Activated CD4-positive, CD25-positive, alpha-beta regulatory T cell treated with anti-CD3 and anti-CD28 coated beads, Interleukin-2, amount 50 U/mL, for 16 hours (primary cell): ENCODE measurements at places on chromosomes 3 and 15.

GRCh38 chr15:101723171-101723873, 951 bp downstream of the TARS3 start:
- no peak for DNase-seq

- no peak for DNase-seq
Observed at GRCh38 chr3:4334548-4334947, 31.4 kb downstream of the SETMAR start.

DNA sequence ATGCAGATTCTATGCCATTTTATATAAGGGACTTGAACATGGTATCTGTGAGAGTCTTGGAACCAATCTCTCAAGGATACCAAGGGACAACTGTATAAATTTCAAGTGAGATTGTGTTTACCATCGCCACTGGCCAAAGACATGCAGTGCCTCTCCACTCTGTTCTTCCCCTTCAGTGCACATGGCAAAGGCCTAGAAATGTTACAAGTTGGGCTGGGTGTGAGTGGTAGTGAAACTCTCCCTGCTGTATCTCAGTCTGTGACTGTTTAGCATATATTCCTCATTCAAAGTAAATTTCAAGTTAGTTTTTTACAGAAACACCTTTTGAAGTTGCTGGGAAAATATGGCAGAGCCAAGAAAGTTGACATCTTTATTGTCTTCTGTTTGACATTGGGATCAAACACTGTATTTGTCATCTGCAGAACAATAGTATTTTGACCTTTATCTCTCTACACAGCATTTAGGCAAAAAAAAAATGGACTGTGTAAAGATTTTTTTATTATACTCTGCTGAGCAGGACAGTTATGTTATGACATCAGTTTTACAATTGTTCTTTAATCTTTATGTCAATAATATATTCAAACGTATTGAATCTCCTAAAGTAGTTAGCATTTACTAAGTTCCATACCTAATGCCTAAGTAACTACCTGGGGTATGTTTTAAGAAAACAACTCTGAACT, 101.4 kb downstream of the CCNL1 start:
- no peak for DNase-seq

- no peak for DNase-seq
Observed at GRCh38 chr15:72801590-72802325, 18.2 kb upstream of the ADPGK start.

DNA sequence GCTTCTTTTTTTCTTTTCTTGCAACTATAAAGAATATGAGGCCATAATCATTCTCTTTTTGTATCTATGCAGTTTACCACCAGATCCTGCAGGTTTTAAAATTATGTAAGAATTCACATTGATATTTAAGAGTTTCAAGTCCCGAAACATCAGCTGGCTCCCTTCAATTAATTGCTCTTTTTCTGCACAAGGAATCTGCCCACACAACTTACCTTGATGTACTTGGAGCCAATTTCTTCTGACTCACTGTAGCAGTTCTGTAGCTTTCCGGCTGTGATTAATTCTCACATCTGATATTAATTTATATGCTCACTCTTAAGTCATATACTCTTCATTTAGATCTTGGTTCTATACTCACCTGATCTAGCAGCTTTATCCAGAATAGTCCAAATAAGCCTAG, 781.8 kb downstream of the CADM2 start:
- DNase-seq, result no peak

GRCh38 chr15:101434032-101434920, 55.2 kb downstream of the PCSK6 start:
- no peak for DNase-seq

DNA sequence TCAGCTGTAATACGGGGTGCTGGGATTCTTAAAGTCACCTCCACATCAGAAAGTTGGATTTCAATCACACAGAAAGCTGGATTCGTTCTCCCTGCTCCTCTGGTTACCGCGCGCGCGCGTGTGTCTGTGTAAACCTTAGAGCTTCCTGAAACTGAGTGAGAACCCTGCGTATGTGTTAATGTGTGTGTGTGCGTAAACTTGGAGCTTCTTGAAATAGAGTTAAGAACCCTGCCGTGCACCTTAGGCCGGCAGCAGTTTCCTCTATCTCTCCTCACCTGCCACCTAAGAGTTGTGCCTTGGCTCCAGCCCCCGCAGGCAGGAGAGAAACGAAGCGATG, 531 bp downstream of the LZTFL1 start:
- DNase-seq, result no peak

- no peak for DNase-seq
Observed at GRCh38 chr15:60627298-60627943, 148.5 kb upstream of the ICE2 start.

DNA sequence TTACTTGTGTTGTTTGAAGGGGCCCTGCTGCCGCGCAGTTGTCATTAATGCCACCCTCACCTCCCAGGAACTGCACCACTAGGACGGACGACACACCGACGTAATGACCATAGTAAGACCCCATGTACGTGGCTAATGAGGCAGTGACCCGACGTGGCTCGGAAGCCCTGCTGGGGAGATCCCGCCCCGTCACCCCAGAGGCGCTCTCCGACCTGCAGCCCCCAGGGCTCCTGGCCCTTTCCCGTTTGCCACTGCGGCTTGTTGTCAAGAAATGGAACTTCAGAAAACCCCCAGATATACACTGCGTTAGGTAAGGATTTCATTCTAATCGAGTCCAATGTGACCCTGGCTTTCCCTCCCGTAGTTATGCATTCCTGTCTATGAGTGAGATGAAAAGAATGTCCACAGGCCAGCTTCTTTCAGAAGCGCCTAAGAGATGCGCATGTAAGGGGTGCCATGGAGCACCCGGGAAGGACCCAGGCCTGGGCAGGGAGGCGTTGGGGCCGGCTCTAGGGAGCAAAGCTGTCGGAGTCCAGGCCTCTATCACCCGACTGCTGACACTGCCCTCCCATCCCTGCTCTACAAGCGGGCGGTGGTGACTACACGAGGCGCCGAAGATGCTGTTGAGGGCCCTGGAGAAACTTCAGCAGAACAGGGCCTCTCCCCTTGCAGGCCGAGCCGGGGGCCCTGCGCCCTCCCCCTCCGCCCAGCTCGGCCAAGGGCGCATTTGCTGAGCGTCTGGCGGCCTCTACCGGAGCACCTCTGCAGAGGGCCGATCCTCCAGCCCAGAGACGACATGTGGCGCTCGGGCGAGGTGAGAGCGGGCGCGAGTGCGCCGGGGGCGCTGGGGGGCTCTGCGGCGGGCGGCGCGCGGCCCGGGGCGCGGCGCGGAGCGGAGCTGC, at the start of gene GABRA5:
TSS of gene GABRA5 (plus strand) at position 765 of the 902 bp plus-strand sequence. CDS start 2,187 bp downstream, outside the sequence.
- no peak for DNase-seq

DNA sequence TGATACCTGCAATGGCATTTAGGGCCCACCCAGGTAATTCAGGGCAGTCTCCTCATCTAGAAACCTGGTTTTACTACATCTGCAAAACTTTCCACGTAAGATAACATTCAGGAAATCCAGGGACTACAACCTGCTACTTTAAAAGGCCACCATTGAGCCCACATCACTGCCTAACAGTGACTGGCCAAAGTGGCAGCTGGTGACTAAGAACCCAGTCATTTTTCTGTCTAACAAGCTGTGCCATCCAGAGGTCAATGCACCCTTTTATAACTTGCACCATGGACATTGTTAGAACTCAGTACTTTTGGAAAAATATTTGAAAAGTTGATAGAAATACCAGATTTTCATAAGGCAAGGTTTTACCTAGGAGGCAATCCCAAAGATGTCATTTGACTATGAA, 492.4 kb downstream of the OTOL1 start:
- DNase-seq, result no peak

DNA sequence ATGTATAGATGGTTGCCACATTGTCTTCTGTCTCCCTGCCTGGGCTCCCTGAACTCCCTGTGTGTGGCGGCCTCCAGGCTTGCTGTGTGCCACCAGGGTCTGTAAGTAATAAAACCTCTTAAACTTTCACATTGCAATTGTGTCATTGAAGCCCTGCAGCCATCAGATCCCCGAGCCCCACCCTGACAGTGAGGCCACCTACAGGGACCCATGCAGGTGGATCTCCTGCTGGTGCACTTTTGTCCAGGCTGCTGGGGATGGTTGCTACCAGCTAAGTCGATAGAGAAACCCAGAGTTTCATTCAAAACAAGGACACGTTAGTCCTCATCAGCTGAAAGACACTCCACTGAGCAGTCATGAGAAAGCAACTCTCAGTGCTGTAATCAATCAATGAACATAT, 133.6 kb upstream of the PRICKLE2 start:
- DNase-seq, result no peak

- no peak for DNase-seq
Observed at GRCh38 chr3:184126006-184126405, 9.2 kb upstream of the EIF2B5 start.

- no peak for DNase-seq
Observed at GRCh38 chr3:22421589-22421988, 670.6 kb upstream of the ZNF385D start.

DNA sequence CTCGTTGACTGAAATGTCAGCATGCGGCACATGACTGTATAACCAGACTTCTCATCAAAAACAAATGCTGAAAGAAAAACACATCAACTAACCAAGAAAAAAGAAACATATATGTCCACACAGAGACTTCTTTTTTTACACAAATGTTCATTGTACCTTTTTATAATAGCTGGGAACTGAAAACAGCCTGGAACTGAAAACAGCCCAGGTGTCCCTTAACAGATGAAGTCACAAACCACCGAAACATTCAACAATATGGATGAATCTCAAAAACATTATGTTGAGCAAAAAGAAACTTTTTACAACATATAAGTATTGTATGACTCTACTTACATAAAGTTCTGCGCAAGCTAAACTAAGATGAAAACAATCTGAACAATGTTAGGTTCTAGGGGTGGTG, 20.6 kb downstream of the UBE3A start:
- no peak for DNase-seq

DNA sequence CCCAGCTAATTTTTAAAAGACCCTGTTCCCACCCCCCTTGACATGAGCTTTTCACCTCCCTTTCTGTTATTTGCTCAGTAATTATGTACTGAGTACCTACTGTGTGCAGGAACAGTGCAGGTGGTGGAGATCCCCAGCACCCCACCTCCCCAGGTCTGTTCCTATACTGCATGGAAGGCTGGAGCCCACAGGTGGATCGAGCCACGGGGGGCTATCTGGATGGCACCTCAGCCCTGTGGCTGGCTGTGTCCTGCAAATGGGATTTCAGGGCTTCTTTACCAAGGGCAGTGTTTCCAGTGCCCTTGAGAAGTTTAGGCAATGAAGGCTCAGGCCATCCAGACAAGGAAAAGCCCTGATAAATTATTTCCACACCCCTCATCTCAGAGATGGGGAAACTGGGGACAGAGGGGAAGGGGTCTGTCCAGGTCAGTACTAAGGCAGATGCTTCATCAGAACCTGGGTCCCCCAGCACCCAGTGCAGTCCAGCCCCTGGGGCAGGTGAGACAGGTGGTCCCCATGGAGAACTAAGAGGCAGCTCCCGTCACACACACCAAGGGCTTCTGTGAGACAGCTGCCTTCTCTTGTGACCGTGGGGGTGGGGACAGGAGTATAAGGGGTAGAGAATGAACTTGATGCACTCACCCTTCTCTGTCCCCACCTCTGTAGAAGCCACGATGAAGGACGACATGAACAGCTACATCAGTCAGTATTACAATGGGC, 109.6 kb downstream of the ETFA start:
- DNase-seq, result no peak

GRCh38 chr15:69575387-69575786, 122.8 kb downstream of the RPLP1 start:
- DNase-seq, result no peak

GRCh38 chr3:194305356-194306108, 45.6 kb downstream of the CPN2 start:
- no peak for DNase-seq

GRCh38 chr3:63441262-63441661, 163.2 kb downstream of the SYNPR start:
- DNase-seq, result no peak

DNA sequence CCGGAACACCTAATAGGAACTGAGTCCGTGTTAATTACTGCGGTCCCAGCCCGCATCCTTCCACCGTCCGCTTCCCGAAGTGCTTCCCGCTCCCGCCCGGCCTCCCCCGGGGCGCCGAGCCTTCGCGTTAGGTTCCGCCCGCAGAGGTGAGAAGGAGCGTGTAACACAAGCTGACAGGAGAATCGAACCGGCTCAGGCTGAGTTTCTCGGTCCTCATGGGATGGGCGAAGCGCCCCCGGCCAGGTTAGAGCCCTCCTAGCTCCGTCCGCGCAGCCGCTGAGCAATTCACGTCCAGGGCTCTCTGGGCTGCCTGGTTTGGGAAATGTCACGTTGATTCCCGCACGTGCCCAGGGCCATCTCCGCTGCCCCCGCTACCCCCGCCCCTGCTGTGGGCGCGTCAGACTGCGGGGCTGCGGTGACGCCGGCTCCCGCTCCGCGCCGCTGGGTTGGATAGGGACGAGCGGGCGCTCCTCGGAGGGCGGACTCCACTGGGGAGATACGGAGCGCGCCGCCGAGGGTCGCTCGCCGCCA, 954 bp downstream of the CLDN11 start:
- DNase-seq, result no peak

GRCh38 chr15:97968380-97968779, 7.9 kb downstream of the ARRDC4 start:
- no peak for DNase-seq
